ENCODE measurements at places on chromosomes 7 and 10. TPM values are rescaled to one million over a fixed set of nuclear protein-coding genes. Genes with fewer than 3 reads are reported as not detected.
A peak's percentile ranks its signal among the peaks of the same experiment; 100 is the strongest.

- no peaks in the 10 kb centered on the region for H3K27me3 ChIP-seq
- no peaks in the 10 kb centered on the region for H3K4me1 ChIP-seq
- H3K27ac ChIP-seq, result no peak overlapping the region
- H3K36me3 ChIP-seq, result no peaks in the 10 kb centered on the region
- no peak overlapping the region for H3K4me3 ChIP-seq
- DNase-seq, result no peak
Observed at GRCh38 chr7:85114342-85114741, 72.5 kb downstream of the SEMA3D start.

GRCh38 chr10:45440511-45441062 is 66.6 kb downstream of the ALOX5 start:
- no peaks in the 10 kb centered on the region for H3K27me3 ChIP-seq
- H3K36me3 ChIP-seq, result no peaks in the 10 kb centered on the region

- H3K4me3 ChIP-seq, result no peak overlapping the region
- H3K36me3 ChIP-seq, result no peaks in the 10 kb centered on the region
- H3K27ac ChIP-seq, result no peak overlapping the region
- H3K4me1 ChIP-seq, result no peaks in the 10 kb centered on the region
- no peaks in the 10 kb centered on the region for H3K27me3 ChIP-seq
Observed at GRCh38 chr7:111210996-111211395, 120.1 kb downstream of the LRRN3 start.

GRCh38 chr7:11895337-11895736 is 63.3 kb upstream of the THSD7A start:
- H3K4me1 ChIP-seq, result no peaks in the 10 kb centered on the region
- DNase-seq, result no peak
- no peak overlapping the region for H3K27ac ChIP-seq
- no peaks in the 10 kb centered on the region for H3K36me3 ChIP-seq
- H3K27me3 ChIP-seq, result no peaks in the 10 kb centered on the region

DNA sequence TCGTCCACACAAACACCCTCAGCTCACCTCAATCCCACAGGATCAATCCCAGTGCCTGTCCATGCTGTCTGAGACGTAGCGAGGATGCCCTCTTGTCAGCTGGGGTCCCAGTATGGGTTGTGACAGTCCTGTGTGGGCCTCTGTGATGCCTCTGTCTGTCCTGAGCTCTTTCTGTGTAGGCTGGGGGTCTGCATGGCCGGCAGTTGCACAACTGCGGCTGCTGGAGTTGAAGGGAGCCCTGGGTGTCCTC is 12.4 kb downstream of the ANTXRL start:
- no peaks in the 10 kb centered on the region for H3K36me3 ChIP-seq
- no peaks in the 10 kb centered on the region for H3K4me1 ChIP-seq
- no peak overlapping the region for H3K27ac ChIP-seq
- DNase-seq, result no peak

DNA sequence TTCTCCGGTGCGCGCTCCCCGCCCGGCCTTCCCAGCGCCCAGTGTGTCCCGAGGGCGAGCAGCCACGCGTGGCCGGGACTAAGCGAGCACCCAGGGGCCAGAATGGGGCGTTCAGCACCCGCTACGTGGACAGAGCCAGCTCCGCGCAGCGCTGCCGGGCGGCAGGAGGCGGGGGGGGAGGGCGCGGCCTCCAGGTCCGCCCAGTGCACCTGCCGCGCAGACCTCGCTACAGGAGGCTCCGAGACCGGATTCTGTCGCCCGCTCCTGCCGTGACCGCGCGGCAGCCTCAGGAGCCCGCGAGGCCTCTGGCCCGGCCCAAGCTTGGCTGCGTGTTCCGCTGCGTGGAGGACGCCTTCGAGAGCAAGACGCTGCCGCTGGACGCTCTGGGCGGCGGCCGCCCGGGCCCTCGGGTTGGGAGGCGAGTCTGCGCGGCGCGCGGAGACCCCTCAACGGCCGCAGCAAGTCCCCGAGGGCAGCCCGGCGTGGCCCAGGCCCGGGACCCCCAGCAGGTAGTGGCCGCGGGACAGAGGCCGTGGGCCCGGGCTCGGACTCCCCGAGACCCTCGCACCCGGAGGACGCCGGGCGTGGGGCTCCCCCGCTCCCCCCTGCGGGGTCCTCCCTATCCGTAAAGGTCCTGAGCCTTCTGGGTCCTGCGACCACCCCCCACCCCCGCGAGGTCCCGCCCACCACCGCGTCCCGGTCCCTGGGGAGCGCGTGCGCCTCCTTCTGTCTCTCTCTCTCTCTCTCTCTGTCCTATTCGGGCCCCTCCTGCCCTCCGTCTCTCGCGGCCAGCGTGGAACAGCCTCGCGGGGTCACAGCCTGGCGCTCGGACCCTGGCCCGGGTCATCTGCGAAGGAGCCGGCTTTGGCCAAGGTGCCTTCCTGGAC is 904 bp upstream of the DPYSL4 start:
- peaks cover 10% of the 10 kb centered on the region for H3K4me1 ChIP-seq
- no peak overlapping the region for H3K27ac ChIP-seq
- H3K4me3 ChIP-seq, result no peak overlapping the region
- H3K36me3 ChIP-seq, result no peaks in the 10 kb centered on the region
- peaks cover 33% of the 10 kb centered on the region for H3K27me3 ChIP-seq
- DNase-seq, result peak; percentile 41

GRCh38 chr7:78149787-78150186 is 351.2 kb downstream of the PHTF2 start:
- no peaks in the 10 kb centered on the region for H3K36me3 ChIP-seq
- no peak for DNase-seq
- no peak overlapping the region for H3K27ac ChIP-seq
- H3K4me1 ChIP-seq, result no peaks in the 10 kb centered on the region
- H3K4me3 ChIP-seq, result no peak overlapping the region
- H3K27me3 ChIP-seq, result no peaks in the 10 kb centered on the region

The CPXM2 gene
- total RNA-seq, result 12.9 TPM

The PLAU gene
- 11.4 TPM for total RNA-seq

The GPER1 gene
- total RNA-seq, result 5.7 TPM
